ENCODE measurements at places on chromosomes 1 and 21.

DNA sequence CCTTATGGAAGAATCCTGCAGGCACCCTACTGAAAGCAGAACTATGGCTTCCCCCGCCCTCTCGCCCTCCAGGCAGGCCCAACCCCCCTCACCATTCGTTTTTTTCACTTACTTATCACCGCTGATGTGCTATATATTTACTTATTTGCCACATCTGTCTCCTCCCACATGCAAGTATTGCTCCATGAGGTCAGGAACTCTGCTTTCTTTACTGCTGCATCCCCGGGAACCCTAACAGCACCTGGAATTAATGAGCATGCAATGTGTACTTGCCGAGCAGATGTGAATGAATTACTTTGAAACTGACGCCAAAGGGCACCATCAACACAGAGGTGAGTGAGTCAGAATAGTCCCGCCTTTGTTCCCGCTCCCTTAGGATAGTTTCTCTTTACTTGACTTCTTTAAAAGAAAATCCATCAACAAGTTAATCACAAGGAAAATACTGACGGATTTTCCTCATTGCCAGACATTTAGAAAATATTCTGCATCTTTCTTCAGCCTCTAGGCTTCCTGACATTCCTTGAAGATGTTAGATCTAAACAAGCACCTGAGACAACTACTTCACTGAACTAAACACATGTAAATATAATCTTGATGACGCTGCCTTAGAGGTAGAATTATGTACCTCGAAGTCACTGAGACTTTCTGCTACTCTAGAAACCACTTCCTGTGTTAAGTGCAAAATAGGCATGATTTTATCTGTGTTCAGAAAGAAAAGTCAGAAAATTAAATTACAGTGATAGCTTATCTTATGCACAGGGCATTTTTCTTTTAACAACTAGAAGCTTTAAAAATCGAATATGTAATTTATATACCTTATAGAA lies 17.5 kb upstream of the RAB4A start:
- H3K27me3 ChIP-seq, result no peaks in the 10 kb centered on the region
- H3K27ac ChIP-seq, result 0 out of 2 replicates have a peak overlapping the region, but pooled peaks have one; percentile 3
- H3K36me3 ChIP-seq, result no peaks in the 10 kb centered on the region
- H3K4me3 ChIP-seq, result no peak overlapping the region

GRCh38 chr1:238350471-238350870 lies 459.7 kb upstream of the ZP4 start:
- no peak for DNase-seq
- no peak overlapping the region for H3K27ac ChIP-seq
- H3K4me1 ChIP-seq, result no peaks in the 10 kb centered on the region
- H3K36me3 ChIP-seq, result no peaks in the 10 kb centered on the region
- no peaks in the 10 kb centered on the region for H3K27me3 ChIP-seq

GRCh38 chr1:235907897-235908240 lies 41.2 kb upstream of the LYST start:
- H3K4me1 ChIP-seq, result no peaks in the 10 kb centered on the region
- DNase-seq, result no peak
- no peak overlapping the region for H3K4me3 ChIP-seq
- H3K27ac ChIP-seq, result no peak overlapping the region
- no peaks in the 10 kb centered on the region for H3K36me3 ChIP-seq

DNA sequence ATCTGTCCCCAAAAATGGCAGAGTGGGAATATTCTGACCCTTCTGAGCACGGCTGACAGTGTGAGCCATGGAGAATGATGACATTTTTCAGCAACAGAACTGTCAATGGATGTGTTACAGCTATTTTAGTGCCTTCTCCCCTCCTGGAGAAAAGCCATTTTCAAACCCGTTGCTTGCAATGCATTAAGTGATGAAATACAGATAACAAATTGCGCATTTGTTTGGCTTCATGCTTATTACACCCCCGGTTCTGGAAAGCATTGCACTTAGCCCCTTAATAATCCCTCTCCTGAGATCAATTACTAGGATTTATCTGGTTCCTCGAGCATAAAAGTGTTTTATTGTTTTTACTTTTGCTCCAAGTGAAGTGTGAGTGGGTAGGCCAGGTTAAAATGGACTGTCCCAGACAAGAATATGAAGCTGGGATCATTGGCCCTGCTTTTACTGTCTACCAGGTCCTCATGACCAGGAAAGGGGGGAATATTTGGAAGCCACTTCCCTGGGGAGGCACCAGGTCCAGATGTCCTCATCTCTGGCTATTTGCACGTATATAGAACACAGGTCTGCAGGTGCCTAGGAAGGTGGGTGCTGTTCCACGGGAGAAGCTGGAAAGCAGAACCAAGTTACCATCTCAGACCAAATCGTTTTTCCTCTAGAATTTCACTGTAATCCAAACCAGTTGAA lies 37.5 kb upstream of the HHAT start:
- no peaks in the 10 kb centered on the region for H3K27me3 ChIP-seq
- no peak overlapping the region for H3K27ac ChIP-seq
- no peak for DNase-seq
- H3K4me3 ChIP-seq, result peak overlapping the region; percentile 68

GRCh38 chr1:173527151-173527826 lies 50.2 kb downstream of the PRDX6 start:
- H3K27ac ChIP-seq, result no peak overlapping the region
- H3K4me1 ChIP-seq, result peaks cover 10% of the 10 kb centered on the region
- DNase-seq, result no peak
- H3K36me3 ChIP-seq, result no peaks in the 10 kb centered on the region

GRCh38 chr1:41436281-41437010 lies 48.0 kb downstream of the EDN2 start:
- no peaks in the 10 kb centered on the region for H3K36me3 ChIP-seq
- no peak overlapping the region for H3K4me3 ChIP-seq
- no peaks in the 10 kb centered on the region for H3K27me3 ChIP-seq
- no peak overlapping the region for H3K27ac ChIP-seq
- DNase-seq, result no peak

DNA sequence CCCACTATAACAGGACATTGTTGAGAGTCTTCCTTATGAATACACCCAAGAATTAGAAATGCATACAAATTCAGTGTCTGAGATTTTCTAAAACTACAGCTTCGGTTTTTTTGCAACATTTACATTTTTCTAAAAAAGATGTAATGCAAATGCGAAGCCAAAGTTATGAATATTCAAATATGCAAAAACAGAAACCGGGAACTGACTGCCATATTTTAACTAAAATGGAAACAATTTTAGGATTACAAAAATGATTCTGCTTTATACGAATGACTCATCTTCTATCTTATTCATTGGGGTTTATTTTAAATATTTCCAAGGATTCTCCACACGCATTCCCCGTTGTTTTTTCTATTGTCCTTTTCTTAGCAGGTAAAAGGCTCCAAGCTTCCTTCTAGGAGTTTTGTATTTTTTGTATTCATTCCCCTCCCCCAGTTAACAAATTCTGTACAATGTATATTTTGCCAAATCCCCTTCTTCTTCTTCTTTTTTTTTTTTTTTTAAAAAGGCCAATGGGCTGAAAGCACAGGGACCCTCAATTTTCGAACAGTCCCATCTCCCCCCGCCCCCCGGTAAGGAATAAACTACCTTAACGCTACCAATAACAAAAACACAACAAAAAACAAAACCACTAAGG lies 1.0 kb downstream of the ARPC5 start:
- H3K27me3 ChIP-seq, result no peaks in the 10 kb centered on the region
- H3K36me3 ChIP-seq, result no peaks in the 10 kb centered on the region
- no peak for DNase-seq
- no peak overlapping the region for H3K27ac ChIP-seq
- H3K4me3 ChIP-seq, result peak overlapping the region; percentile 91

- DNase-seq, result no peak
- H3K36me3 ChIP-seq, result no peaks in the 10 kb centered on the region
- no peak overlapping the region for H3K4me3 ChIP-seq
- no peak overlapping the region for H3K27ac ChIP-seq
These were observed 11.8 kb upstream of the FMOD start for GRCh38 chr1:203362720-203363025.

GRCh38 chr21:42471716-42472330 lies 24.2 kb downstream of the RSPH1 start:
- no peak overlapping the region for H3K4me3 ChIP-seq
- H3K27me3 ChIP-seq, result no peaks in the 10 kb centered on the region
- H3K4me1 ChIP-seq, result peaks cover 4% of the 10 kb centered on the region
- DNase-seq, result no peak

GRCh38 chr1:34685225-34685624 lies 69.6 kb upstream of the GJB5 start:
- no peak overlapping the region for H3K27ac ChIP-seq
- DNase-seq, result no peak
- no peaks in the 10 kb centered on the region for H3K27me3 ChIP-seq
- no peaks in the 10 kb centered on the region for H3K36me3 ChIP-seq
- H3K4me3 ChIP-seq, result no peak overlapping the region
- peaks cover 9% of the 10 kb centered on the region for H3K4me1 ChIP-seq

DNA sequence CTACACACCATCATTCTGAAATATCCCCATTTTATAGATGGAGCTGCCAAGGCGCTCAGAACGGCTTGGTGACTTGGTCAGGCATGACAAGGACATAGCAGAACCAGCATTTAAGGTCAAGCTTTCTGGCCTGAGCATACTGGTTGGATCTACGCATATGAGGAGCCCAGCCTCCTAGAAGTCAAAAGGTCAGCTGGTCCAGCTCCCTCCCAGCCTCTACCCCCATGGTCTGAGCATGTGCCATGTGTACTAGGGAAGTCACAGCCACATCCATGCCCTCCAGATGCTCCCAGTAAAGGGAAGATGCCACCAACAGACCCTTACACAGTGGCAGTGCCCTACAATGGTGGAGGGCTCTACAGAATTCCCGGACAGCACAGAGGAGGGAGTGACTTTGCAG lies 96.7 kb downstream of the EPHB2 start:
- DNase-seq, result no peak
- H3K36me3 ChIP-seq, result no peaks in the 10 kb centered on the region
- H3K27me3 ChIP-seq, result no peaks in the 10 kb centered on the region
- no peak overlapping the region for H3K27ac ChIP-seq
- H3K4me3 ChIP-seq, result no peak overlapping the region
- H3K4me1 ChIP-seq, result peaks cover 34% of the 10 kb centered on the region

DNA sequence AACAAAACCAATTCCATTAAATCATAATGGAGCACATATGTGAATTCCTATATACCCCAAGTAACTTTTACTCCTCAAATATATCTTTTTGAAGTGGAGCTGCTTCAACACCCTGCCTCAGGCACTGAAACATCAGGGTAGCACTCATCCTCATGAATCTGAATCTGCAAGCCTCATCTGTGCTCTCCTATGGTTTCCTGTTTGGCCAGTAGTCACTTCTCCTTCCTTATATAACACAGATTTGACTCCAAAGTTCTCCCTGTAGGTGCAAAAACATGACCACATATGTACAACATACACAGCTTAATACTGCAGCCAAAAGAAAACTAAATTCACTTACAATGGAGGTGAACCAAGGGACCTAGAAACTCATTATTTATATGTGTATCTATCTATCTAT lies 7.2 kb downstream of the TRIT1 start:
- peaks cover 6% of the 10 kb centered on the region for H3K36me3 ChIP-seq
- no peak overlapping the region for H3K27ac ChIP-seq
- no peak for DNase-seq
- H3K4me3 ChIP-seq, result no peak overlapping the region

- no peak overlapping the region for H3K4me3 ChIP-seq
- no peak for DNase-seq
- H3K27ac ChIP-seq, result no peak overlapping the region
- H3K36me3 ChIP-seq, result peaks cover 79% of the 10 kb centered on the region
- peaks cover 11% of the 10 kb centered on the region for H3K4me1 ChIP-seq
These were observed 4.7 kb downstream of the POGK start for GRCh38 chr1:166843769-166844596.

DNA sequence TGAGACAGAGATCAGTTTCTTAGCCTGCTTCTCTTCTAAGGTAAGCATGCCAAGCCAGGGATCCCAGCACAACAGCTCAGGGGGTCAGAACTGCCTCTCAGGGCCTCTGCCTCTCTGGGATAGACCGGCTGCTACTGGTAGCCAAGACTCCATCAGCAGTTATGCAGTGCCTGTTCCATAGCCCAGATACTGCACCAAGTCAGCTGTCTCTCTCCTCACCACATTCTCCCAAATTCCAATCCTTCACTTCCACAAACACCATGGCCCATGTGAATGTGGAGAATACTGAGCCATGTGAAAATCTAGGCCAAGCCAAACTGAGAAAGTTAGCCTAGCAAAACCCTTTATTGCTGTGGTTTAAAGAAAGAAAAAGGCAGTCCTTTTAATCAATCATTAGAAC lies 37.5 kb downstream of the CDC42BPA start:
- DNase-seq, result no peak
- no peaks in the 10 kb centered on the region for H3K27me3 ChIP-seq
- no peaks in the 10 kb centered on the region for H3K4me1 ChIP-seq
- H3K36me3 ChIP-seq, result no peaks in the 10 kb centered on the region
- H3K4me3 ChIP-seq, result no peak overlapping the region

- no peak for DNase-seq
- no peaks in the 10 kb centered on the region for H3K27me3 ChIP-seq
- H3K4me3 ChIP-seq, result no peak overlapping the region
- no peak overlapping the region for H3K27ac ChIP-seq
- H3K36me3 ChIP-seq, result peaks cover 23% of the 10 kb centered on the region
These were observed 5.1 kb downstream of the ZC3H12A start for GRCh38 chr1:37479255-37480124.

GRCh38 chr1:217674028-217674729 lies 43.0 kb downstream of the SPATA17 start:
- H3K4me1 ChIP-seq, result no peaks in the 10 kb centered on the region
- no peak overlapping the region for H3K27ac ChIP-seq
- no peak overlapping the region for H3K4me3 ChIP-seq
- no peak for DNase-seq
- no peaks in the 10 kb centered on the region for H3K27me3 ChIP-seq

DNA sequence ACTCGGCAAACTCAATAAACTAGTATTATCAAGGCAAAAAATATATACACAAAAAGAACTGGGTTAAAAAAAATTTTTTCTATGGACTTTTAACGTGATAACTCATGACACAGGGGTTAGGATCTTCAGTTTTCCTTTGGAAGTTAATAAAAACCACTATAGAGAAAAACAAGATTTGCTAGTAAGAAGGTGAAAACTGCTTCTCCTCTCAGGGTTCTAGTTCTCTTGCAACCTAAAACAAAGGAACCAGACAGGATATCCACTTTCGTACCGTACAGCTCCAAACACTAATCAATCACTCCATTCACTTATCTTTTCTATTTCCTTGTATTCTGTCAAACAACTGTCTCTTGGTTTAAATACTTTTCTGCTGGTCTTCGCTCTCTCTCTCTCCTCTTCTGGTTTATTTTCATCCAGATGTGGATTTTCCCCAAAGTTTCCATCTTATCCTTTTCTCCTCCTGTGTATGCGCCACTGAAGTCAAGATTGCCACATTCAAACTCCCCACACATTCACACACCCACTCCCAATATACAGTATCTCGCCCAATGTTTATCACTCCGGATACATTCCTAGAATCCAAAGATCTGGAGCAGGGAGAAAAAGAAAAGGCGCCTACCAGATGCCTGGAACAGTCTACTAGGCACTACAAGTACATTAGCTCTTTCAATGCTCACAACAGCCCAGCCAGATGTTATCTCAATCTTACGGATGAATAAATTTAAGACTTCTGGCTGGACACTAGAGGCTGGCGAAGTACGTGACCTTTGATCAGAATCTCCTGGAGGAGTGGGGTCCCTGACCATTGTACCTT lies 775 bp upstream of the PRPF38B start:
- H3K4me3 ChIP-seq, result peak overlapping the region; percentile 72
- no peaks in the 10 kb centered on the region for H3K4me1 ChIP-seq
- DNase-seq, result no peak
- H3K36me3 ChIP-seq, result peaks cover 2% of the 10 kb centered on the region
- H3K27me3 ChIP-seq, result no peaks in the 10 kb centered on the region
- H3K27ac ChIP-seq, result peak overlapping the region; percentile 96

All from H1 (cell line).